ENCODE measurements at places on chromosomes 3 and 15. TPM values are rescaled to one million over a fixed set of nuclear protein-coding genes. Genes with fewer than 3 reads are reported as not detected.

Gene B4GALT4
- total RNA-seq = 16.3 TPM

Gene TICRR
- 20.6 TPM for total RNA-seq

Gene CYP1A2
- not detected for total RNA-seq

Gene VGLL3
- total RNA-seq = not detected

Gene KNL1
- 46.2 TPM for total RNA-seq

Gene MASP1
- total RNA-seq = not detected

Gene CCR9
- total RNA-seq = 21.6 TPM

Gene CHRD
- total RNA-seq = not detected

Gene HHLA2
- 4.0 TPM for total RNA-seq

Gene CCR5
- total RNA-seq = 44.3 TPM

Gene PARP15
- 49.1 TPM for total RNA-seq

Gene AP2M1
- 213 TPM for total RNA-seq

Gene BFSP2
- not detected for total RNA-seq

Gene FGF7
- total RNA-seq = not detected

Gene TMEM202
- total RNA-seq = not detected

Gene XIRP1
- total RNA-seq = not detected

Gene ZMYND10
- total RNA-seq = 2.2 TPM

Gene NR2E3
- total RNA-seq = not detected

Gene C15orf61
- total RNA-seq = 5.5 TPM

Gene SI
- total RNA-seq = not detected

Gene C15orf40
- 35.4 TPM for total RNA-seq

Gene PPP2R3A
- total RNA-seq = 0.17 TPM

Gene RAB11A
- total RNA-seq = 151 TPM

Gene ARPIN
- total RNA-seq = 0.06 TPM

Gene ARPP21
- total RNA-seq = not detected

Gene SLC15A2
- total RNA-seq = 3.7 TPM

Gene AGBL1
- total RNA-seq = not detected

Gene TIMP4
- total RNA-seq = not detected

Gene RBP2
- not detected for total RNA-seq

Measured in activated naive CD8-positive, alpha-beta T cell treated with anti-CD3 and anti-CD28 coated beads, Interleukin-2, amount 10 ng/mL, durations not matched to agents 7 days and 5 days (primary cell).